ENCODE measurements at places on chromosomes 1 and 21.
A peak's percentile ranks its signal among the peaks of the same experiment; 100 is the strongest.

GRCh38 chr1:45804669-45804969 is 1.2 kb downstream of the MAST2 start:
- no peak for DNase-seq

DNA sequence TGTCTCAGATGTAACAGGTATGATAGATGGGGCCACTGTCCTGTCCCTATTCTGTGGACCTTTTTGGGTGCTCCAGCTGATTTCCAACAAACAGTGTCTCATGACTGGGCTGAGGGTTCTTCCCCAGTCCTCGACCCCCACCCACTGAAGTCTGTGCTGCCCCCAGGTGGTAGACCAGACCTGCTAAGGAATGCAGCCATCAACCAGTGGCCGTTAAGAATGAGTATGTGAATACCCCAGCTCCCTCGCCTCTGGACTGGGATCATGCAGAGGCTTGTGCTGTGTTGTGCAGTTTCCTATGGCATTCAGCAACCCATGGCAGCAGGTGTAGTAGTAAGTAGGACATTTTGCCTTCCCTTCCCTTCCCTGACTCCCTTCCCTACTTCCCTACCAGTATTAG is 183.1 kb upstream of the KAZN start:
- no peak for DNase-seq

- DNase-seq = no peak
Observed at GRCh38 chr1:241870336-241870735, 22.3 kb downstream of the EXO1 start.

DNA sequence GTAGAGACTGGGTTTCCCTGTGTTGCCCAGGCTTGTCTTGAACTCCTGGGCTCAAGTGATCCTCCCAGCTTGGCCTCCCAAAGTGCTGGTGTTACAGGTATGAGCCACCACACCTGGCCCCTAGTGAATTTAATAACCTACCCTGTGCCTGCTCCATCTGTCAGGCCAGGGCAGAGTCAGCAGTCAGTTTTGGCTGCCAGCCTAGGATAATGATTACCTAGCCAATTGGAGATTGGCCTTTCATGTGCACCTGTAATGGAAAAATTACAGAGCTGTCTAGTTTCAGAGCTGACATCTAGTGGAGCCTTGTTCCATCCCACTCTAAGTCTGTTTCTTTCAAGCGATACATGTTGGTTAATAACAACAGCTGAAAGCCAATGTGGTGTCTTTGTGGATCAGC is 92.0 kb downstream of the DIRAS3 start:
- DNase-seq = no peak

DNA sequence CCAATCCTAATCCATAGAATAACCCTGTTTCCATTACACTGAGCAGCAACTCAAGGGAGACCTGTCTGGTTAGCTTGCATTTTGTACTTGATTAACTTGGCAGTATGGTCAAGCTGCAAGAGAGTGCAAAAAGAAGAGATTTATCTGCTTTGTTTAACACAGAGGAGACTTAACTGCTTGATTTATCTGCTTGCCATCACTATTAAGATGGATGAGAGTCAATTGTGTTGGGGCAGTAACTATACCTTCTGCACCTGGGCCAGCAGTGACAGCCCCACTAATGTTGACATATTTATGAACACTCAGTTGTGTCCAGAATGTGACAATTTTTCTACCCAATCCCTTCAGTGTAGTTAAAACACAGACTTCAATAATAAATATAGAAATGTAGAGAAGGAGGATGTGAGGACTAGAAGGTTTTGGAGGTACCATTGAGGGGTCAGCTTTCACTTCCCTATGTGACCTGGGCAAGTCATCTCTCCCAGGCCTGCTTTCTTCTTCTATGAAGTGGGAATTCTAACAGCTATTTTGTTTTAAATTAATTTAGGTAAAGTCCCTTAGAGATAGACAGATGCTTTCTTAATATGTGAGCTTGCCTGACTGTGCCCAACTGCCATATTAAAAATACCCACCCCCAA is 159.1 kb upstream of the KCNK2 start:
- DNase-seq = no peak

GRCh38 chr1:224621813-224622682 is 5.9 kb downstream of the CNIH3 start:
- DNase-seq = no peak

GRCh38 chr1:87243573-87243972 is 85.1 kb upstream of the LMO4 start:
- no peak for DNase-seq

DNA sequence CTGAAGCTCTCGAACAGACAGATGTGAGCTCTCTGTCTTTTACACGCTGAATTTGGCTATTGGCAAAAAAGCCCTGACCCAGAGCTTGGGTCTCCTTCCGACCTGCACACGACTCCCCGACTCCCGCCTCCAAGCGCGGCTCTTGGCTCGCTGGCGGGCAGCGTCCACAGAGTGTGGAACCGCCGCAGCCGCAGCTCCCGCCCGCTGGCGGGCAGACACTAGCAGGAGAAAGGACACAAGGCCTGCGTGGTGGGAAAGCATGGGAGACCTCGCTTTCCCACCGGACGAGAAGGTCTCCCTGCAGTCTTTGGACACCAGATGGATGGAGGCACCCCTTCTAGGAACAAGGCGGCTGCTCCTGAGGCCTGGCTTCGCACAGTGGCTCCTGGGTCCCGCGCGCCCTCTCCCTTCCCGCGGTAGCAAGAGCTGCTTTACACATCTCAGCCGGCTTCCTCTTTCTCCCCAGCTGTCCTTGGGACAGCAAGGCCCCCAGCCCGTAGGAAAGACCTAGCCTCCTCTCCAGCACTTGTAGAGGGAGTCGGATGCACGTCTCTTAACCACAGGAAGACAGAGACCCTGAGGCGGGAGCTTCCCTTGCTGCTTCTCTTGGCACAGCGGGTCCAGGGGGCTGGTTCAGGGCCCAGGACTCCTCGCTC is 92.1 kb downstream of the PRKAB2 start:
- DNase-seq = no peak

DNA sequence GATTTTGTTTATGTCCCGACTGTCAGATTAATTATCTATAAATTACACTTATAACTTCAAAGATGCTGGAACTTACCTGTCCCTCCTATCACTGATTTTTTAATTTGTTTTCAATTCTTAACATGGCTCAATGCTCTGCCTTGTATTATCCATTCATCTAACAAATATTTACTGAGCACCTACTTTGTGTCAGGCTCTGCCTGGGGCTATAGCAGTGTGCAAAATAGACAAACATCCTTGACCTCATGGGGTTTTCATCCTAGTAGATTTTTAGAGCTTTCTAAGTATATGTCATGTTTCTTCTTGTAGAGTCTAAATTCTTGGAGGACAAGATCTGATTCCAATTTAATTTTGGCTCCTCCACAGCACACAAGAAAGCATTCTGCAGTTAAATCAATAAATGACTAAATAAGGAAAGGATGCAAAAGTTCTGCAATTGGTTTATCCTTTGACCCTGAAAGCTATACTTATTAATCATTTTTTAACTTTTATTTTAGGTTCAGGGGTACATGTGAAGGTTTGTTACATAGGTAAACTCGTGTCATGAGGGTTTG is 10.8 kb upstream of the SMYD2 start:
- DNase-seq = no peak

- DNase-seq = no peak
Observed at GRCh38 chr1:87170931-87171598, 157.6 kb upstream of the LMO4 start.

DNA sequence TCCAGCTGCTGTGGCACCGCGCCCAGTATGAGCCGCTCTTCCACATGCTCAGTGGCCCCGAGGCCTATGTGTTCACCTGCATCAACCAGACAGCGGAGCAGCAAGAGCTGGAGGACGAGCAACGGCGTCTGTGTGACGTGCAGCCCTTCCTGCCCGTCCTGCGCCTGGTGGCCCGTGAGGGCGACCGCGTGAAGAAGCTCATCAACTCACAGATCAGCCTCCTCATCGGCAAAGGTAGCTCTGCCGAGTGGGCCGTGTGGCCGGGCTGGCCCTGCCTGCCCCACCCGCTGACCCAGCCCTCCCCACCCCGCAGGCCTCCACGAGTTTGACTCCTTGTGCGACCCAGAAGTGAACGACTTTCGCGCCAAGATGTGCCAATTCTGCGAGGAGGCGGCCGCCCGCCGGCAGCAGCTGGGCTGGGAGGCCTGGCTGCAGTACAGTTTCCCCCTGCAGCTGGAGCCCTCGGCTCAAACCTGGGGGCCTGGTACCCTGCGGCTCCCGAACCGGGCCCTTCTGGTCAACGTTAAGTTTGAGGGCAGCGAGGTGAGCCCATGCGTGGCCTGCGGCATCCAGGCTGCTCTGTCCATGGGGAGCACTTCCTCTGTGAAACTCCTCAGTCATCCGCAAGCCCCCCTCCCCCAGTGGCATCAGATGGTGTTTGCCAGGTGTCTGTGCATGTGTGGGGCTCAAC is 64.2 kb downstream of the PIK3CD start:
- DNase-seq = peak; percentile 82

GRCh38 chr1:28359592-28360239 is 9.8 kb upstream of the PHACTR4 start:
- peak; percentile 76 for DNase-seq

GRCh38 chr1:48697066-48697707 is 79.5 kb downstream of the BEND5 start:
- DNase-seq = no peak

DNA sequence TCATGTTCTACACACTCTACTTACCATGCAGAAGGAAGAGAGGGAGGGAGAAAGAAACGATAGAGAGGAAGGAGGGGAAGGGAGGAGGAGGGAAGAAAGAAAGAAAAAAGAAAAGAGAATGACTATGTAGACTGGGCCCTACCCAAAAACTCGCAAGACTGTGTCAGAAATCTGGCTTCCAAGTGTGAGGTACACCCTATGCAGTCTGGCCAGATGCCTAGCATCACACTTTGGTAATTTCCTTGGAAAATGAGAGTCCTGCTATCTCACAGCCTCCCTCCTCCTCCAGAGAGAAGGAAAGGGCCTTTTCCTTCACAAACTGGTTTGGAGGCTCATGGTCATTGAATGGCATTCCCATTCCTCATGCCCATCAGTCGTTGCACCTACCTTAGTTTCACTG is 86.4 kb upstream of the LRRC8D start:
- DNase-seq = no peak

DNA sequence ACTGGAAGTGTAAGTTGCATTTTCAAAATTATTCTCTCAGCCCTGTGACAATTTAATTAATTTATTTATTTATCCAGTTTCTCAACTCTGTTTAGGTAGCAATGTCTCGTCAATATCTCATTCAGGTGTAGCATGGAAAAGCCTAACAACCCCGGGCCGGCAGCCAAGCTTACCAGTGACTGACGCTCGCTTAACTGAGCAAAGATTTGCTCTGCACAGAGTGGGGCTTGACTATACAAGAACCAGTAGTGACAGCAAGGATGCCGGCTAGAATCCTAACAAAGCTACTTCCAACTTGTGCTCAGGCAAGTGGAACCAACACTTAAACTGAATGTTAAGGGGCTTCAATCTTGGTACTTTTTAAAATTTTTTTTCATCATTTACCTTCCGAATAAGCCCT is 80.9 kb upstream of the ESRRG start:
- DNase-seq = no peak

- no peak for DNase-seq
Observed at GRCh38 chr1:29754573-29755375, 518.5 kb downstream of the PTPRU start.

- DNase-seq = no peak
Observed at GRCh38 chr1:229098903-229099578, 171.9 kb upstream of the RAB4A start.

DNA sequence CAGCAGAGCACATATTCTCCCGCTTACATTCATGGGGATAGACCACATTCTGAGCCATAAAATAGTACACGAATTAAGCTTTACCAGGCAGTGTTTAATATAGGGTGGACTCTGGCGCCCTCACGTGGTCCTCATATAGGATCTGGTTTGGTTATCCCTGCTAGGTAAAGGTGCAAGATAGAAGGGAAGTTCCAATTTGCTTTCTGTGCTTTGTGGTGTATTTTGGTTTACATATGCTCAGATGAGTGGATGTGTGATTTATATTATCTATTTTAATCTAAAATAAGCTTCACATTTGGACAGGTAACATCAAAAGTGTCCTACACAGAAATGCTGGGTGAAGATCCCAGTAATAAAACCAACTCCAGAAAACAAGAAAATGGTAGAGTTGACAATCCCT is 3.6 kb downstream of the CR1 start:
- DNase-seq = peak; percentile 82

GRCh38 chr1:54850737-54851136 is 36.3 kb downstream of the DHCR24 start:
- DNase-seq = no peak

- peak; percentile 50 for DNase-seq
Observed at GRCh38 chr1:7389906-7390603, 381.0 kb upstream of the VAMP3 start.

GRCh38 chr1:43414634-43415223 is 25.0 kb downstream of the SZT2 start:
- DNase-seq = no peak

GRCh38 chr1:219439376-219439775 is 173.5 kb downstream of the ZC3H11B start:
- DNase-seq = no peak

DNA sequence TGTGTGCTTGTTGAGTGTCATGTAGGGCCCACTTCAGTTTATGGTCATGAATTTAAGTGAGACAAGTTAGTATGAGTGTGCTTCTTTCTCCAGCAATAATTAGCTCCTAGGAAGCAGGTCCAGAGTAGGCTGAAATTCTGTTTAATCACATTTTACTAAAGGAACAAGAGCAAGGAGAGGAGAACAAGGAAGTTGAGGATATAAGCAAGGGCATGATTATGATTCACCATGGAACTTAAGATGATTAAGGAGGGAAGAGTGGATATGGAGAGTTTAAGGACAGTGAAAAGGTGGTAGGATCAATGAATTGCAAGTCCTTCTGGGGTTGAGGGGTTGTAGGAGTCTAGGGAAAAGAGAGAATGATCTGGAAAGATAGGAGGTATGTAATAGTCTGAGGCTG is 3.1 kb upstream of the DIPK1A start:
- no peak for DNase-seq

GRCh38 chr21:42417533-42417932 is 13.8 kb downstream of the UBASH3A start:
- no peak for DNase-seq

GRCh38 chr1:5891137-5891536 is 101.1 kb downstream of the NPHP4 start:
- no peak for DNase-seq

DNA sequence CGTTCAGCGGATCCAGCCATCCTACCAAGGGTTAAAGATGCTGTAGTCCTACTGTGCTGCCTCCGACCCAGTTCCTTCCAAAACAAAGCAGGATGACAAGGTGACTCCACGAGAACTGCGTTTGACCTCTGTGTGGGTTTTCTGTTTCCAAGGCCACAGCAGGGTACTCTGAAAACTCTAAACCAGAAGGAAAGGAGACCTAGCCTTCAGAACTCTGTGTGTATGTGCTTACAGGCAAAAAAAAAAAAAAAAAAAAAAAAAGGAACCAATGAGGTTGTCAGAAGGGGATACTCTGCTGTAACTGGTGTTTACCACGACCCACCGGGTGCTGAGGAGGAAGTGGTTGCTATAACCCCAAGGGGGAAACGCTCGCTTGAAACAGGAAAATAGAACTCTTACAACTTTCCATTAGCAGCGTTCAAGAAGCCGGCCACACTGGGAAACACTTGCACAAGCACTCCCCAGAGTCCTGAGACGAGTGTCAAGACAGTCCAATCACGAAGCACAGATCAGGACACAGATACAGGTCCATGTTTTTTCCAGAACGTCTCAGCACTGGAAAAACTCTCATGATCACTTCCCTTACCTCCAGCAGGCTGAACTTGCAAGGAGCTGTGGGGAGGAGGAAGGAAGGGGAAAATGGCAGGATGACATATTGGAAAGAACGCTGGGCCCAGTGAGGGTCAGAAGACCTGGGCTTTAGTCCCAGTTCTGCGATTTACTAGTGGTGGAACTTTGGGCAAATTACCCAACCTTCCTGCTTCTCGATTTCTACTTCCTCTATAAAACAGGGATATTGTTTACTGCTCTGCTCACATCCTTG is 64.0 kb downstream of the ITPKB start:
- DNase-seq = peak; percentile 77
